AG09319 (cell line): ENCODE measurements at places on chromosomes 13 and 19.

- no peak for DNase-seq
Observed at GRCh38 chr13:84029396-84029795, 147.1 kb upstream of the SLITRK1 start.

DNA sequence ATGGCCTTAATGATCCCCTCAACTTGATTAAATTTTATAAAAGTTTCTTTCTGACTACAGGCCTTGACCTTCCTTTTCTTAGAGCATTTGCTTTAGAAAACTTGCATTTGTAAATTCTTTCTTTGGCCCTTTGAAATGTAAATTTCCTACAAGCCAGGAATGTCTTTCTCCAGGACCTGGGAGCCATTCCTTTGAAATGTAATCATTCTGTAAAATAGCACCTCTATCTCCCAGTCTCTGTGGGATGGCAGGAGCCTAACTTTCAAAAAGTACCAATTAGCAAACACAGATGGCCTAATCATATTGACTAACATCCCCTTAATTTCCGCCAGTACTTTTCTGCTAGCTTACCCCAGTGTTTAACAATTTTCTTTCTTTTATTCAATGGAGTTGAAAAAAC lies 1394.2 kb upstream of the ATXN8OS start:
- no peak for DNase-seq

- DNase-seq: no peak
Observed at GRCh38 chr19:3818466-3818865, 32.3 kb upstream of the MATK start.

- no peak for DNase-seq
Observed at GRCh38 chr13:99176309-99177276, 24.1 kb upstream of the UBAC2 start.

- DNase-seq: no peak
Observed at GRCh38 chr13:113917594-113918371, 53.9 kb upstream of the GAS6 start.

GRCh38 chr13:44110091-44110621 lies 230.5 kb downstream of the LACC1 start:
- DNase-seq: no peak

- no peak for DNase-seq
Observed at GRCh38 chr13:97276862-97277269, 54.7 kb downstream of the MBNL2 start.

DNA sequence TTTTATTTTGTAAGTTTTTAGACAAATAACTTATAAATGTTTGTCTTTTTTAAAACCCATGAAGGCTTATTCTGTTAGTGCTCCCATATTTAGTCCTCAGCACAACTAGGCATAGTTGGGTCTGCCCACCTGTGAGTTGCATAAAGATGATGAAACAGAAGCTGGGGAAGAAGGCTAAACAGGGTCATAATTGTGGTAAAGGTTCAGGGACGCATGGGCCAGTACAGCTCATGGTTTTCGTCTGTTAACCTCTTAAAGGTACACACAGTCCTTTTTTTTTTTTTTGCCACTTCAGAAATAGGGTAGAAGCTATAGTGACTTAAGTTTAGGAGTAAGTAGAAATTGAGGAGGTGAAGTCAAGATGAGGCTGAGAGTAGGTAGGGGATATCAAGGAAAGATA lies 58.3 kb downstream of the TM9SF2 start:
- no peak for DNase-seq

GRCh38 chr13:105497597-105497996 lies 1037.9 kb downstream of the EFNB2 start:
- no peak for DNase-seq

DNA sequence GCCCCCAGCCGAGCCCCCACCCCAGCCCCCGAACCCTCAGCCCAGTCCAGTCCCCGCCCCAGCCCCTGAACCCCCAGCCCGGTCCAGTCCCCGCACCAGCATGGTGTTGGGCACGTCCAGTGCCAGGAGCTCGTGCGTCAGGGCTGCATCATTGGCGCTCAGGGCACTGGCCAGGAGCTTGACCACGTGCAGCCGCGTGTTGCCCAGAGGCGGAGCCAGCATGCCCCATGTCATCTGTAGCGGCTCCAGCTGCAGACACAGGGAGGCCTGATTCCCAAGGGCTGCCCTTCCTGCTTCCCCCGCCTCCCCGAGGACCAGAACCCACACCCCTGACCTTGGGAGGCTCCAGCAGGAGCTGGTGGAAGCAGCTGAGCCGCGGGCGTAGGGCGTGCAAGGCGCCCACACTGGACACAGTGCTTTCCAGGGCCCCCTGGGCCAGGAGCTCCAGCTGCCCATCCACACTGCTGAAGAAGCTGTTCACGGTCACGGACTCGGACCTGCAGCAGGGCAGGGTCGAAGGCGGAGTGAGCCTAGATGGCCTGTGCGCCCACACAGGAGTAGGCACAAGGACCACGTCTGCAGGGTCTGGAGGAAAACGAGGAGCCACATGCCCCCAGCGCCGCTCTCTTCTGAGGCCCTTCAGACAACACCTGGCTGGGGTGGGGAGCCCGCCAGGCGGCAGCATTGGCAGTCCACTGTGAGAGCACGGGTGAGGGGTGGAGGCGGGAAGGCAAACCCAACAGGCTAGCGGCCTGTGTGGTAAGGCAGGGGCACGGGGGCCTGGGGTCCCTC lies 12.8 kb upstream of the TMEM86B start:
- DNase-seq: no peak

GRCh38 chr19:18794692-18795091 lies 3.6 kb upstream of the COMP start:
- DNase-seq: no peak

DNA sequence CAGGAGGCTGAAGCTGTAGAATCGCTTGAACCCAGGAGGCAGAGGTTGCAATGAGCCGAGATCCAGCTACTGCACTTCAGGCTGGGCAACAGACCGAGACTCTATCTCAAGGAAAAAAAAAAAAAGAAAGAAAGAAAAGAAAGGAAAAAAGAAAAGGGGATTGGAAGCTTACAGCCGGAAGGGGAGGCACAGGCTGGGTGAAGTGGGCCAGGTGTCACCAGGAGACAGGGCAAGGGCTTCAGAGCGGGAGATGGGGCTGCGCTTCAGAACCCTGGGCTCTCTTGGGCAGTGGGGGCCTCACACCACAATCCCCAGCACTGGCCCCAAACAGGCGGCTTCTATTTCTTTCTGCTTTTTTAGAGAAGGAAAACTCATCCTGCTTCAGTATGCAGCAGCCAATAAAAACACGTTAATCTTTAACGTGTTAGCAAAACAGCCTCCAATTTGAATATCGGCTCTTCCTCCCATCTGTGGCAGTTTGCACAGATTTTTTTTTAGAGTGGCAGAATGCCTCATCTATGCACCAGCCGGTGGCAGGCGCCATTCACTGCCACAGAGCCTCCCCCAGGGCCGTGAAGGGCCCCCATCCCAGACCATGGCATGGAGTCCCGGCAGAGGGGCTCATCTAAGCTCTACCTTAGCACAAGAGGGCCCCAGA lies 46.6 kb upstream of the C19orf12 start:
- no peak for DNase-seq

DNA sequence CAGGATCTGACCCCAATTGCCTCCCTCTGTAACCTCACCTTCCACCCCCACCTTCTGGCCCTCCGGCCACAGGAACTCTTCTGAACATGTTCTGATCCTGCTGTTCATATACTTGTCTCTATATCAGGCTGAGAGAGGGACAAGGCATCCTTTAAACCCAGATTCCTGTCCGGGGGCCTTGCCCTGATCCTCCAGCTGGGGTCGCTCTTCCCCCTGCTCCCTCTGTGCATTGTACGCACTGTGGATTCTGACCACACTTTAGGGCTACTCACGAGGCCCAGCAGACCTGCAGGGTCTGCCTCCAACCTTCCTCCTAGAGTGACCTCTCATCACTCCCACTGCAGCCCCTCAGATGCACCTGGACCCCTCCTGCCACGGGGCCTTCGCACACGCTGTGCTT lies 269.3 kb downstream of the UQCRFS1 start:
- no peak for DNase-seq

DNA sequence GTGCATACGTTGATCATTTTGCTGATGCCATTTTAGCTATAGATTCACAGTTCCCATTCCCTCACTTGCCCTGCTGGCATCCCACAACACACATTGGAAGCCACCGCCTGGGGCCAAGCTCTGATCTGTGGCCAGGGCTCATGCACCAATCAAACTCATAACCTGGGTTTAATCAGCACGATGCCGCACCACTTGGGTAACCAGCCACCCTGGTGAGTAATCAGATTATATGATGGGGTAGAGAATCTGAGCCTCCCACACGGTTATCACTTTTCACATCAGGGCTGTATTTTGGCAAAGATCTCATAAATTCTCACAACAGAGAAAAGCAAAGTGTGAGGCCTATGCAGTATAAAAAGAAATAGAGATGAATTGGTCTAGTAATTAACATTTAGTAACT lies 66.0 kb upstream of the TNFRSF19 start:
- DNase-seq: no peak

GRCh38 chr19:3556978-3557460 lies 367 bp downstream of the MFSD12 start:
- DNase-seq: no peak

- DNase-seq: no peak
Observed at GRCh38 chr13:25085125-25085742, 10.7 kb upstream of the PABPC3 start.

- no peak for DNase-seq
Observed at GRCh38 chr19:2494084-2494446, 18.1 kb downstream of the GADD45B start.

- no peak for DNase-seq
Observed at GRCh38 chr19:24053601-24054000, 33.4 kb upstream of the ZNF254 start.

- no peak for DNase-seq
Observed at GRCh38 chr13:90934741-90935140, 412.7 kb upstream of the MIR17HG start.

DNA sequence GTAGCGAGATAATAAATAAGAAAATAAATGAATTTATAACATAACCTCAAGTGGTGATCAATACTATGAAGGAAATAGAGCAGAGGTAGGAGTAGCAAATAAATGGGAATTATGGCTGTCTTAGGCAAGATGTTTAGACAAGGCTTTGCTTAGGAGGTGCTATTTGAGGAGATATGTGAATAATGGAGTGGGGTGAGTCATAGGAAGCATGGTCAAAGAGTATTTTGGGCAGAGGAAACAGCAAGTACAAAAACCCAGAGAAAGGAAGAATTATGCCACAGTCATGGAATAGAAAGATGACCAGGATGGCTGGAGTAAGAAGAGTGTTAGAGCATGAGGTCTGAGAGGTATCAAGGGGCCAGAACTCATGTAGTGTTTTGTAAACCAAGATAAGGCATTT lies 33.6 kb upstream of the LPAR6 start:
- DNase-seq: no peak

GRCh38 chr19:13337181-13337580 lies 169.1 kb downstream of the CACNA1A start:
- DNase-seq: no peak

- peak; percentile 29 for DNase-seq
Observed at GRCh38 chr19:36771261-36772231, 1.1 kb downstream of the ZNF850 start.

DNA sequence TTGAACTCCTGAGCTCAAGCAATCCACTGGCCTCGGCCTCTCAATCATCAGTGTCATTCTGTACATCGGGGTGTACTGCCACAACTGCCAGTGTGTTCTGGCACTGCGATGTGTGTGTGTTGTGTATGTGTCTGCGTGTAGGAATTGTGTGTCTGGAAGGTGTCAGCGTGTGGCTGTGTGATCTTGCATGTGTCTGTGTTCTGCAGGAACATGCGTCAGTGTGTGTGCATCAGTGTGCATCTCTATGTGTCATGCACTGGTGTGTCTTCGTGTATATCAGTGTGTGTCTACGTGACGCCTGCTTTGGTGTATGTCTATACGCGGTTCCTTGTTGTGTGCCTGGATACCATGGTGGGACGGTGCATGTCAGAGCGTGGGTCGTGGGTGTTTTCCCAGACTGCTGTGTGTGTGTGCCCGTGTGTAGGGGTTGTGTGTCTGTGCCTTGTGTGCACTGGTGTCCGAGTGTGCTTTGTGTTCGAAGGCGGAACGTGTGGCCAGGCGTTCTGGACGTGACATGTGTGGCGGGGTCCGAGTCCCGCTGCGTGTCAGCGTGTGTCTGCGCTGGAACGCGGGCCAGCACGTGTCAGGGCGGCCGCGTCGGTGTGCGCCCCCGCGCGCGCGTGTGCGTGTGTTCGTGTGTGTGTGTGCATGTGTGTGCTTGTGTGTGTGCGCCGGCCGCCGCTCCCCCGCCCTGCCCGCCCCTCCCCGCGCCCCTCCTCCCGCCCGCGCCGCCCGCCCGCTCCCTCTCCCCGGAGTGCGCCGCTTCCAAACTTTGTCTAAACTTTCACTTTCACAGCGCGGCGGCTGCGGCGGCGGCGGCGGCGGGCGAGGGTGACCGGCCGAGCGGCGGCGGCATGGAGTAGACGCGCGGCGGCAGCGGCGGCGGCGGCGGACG lies at the start of gene NFIX:
NFIX (plus strand) TSS at position 775 of the 895 bp plus-strand sequence. CDS start 363 bp downstream, outside the sequence.
- DNase-seq: no peak

GRCh38 chr19:41225238-41226052 lies 6.4 kb downstream of the AXL start:
- peak; percentile 96 for DNase-seq

GRCh38 chr13:98984118-98984517 lies 6.3 kb upstream of the DOCK9 start:
- DNase-seq: no peak

DNA sequence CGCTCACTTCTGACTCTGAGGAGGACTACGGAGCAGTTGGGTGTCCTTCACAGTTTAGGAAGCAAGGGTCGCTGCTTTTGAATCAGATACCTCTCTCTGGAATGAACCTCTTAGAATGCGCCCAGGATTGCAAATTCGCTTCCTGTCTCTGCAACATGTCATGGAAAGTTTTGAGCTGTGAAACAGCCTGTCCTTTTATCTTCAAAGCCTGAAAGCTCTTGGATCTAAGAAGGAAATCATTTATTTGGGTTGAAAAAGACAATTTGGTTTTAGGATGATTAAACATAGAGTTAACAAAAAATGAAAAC lies 134.1 kb downstream of the KATNAL1 start:
- DNase-seq: no peak

- DNase-seq: no peak
Observed at GRCh38 chr13:36612230-36612629, 61.6 kb upstream of the SERTM1 start.

GRCh38 chr13:28355822-28356371 lies 139.0 kb downstream of the FLT1 start:
- DNase-seq: no peak

DNA sequence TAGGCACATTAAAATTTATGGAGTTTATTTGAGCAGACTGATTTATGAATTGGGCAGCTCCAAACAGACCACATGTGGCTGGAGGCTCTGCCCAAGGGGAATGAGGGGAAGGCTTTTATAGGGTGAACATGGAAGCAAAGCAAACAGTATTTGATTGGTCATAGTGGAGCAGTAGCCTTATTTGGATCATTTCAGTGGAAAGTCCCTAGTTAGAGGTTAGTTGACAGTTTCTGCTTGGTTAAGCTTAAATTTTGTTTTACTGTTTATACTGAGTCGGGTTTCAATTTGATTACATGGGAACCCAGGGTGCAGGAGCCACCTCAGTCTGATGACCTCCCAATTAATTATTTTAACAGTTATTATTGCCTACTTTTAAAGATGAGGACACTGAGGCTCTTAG lies 140.5 kb downstream of the NDFIP2 start:
- no peak for DNase-seq

GRCh38 chr19:28583242-28583641 lies 629.7 kb downstream of the UQCRFS1 start:
- DNase-seq: no peak
